ENCODE measurements at places on chromosomes 3 and 15. TPM values are rescaled to one million over a fixed set of nuclear protein-coding genes. Genes with fewer than 3 reads are reported as not detected.

SAMD7 gene
- total RNA-seq, result not detected

IL20RB gene
- total RNA-seq, result not detected

DNA sequence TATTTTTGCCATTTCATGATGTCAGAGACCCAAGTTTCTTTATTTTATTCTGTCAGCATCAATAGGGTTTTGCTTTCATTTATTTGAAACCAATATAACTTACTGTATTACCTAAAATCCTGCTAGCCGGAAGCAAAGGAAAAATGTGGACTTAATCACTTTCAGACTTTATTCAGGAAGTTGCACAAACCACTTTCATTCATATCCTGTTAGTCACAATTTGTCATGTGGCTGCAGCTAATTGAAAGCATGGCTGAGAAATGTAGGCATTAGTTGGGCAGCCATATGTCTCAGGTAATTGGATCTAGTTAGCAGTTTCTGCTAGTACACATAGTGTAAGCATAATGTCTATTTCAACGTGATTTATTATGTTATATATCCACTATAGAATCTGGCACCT is 462.3 kb upstream of the SGO1 start:
- no peak for DNase-seq

SLC12A1 gene
- not detected for total RNA-seq

- DNase-seq, result no peak
Measured at GRCh38 chr3:107421170-107421792, 44.0 kb downstream of the CCDC54 start.

GRCh38 chr3:187848401-187848800 is 103.1 kb upstream of the BCL6 start:
- DNase-seq, result no peak

DNA sequence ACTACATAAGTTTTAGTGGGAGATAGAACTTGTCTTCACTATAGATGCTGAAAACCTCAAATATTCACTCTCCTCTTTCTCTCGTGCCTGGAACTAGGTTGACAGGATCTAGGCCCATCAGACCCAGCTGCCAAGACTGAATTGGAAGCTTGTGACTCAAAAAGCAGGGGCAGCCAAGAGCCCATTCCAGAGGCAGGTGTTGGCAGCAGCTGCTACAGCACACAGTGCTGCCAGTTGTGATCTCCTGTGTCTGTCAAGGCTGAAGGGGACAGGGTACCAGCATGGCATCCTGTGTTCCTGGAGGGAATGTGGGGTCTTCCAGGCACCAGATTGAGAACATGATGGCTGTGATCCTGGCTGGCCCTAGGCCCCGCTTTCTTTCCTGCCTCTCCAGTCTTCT is 92.5 kb upstream of the MB21D2 start:
- no peak for DNase-seq

GRCh38 chr3:61531528-61531927 is 29.8 kb upstream of the PTPRG start:
- no peak for DNase-seq

PRC1 gene
- 12.9 TPM for total RNA-seq

DNA sequence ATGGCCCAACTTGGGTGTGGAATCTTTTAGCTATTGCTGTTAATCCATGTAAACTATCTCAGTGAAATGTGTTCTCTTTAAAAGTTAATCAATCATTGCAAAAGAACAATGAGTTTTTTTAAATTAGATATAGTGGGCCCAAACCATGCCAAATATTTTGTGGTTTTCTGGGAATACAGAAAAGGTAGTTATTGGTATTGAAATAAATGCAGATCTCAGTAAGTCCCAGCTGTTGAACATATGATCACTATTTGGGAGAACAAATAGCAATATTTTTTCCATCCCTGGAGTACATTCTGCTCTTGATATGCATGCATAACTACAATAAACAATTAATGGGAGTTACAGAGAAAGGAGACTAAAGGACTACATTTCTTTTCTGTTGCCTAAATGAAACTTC is 36.0 kb upstream of the LEKR1 start:
- DNase-seq, result no peak

CYP8B1 gene
- not detected for total RNA-seq

CHRM5 gene
- total RNA-seq, result not detected

DNA sequence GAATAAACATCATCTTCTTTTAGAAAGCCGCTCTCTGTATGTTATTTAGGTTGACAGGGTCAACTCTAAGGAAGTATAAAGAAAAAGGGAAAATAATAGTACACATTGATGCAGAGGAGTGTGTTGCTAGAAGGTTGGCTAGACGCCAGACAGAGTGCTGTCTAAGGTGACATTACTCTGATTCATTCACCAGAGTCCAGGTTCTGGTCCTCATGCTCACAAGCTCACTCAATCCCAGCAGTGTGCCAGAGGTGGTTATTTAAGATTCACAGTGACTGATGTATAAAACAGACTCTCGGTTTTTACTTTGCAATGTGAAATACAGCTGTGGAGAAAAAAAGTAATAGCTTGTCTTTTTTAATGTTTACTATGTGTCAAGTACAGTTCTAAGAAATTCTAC is 1.7 kb downstream of the CFAP44 start:
- DNase-seq, result no peak

ATP13A5 gene
- total RNA-seq, result not detected

RGMA gene
- 7.2 TPM for total RNA-seq

DNA sequence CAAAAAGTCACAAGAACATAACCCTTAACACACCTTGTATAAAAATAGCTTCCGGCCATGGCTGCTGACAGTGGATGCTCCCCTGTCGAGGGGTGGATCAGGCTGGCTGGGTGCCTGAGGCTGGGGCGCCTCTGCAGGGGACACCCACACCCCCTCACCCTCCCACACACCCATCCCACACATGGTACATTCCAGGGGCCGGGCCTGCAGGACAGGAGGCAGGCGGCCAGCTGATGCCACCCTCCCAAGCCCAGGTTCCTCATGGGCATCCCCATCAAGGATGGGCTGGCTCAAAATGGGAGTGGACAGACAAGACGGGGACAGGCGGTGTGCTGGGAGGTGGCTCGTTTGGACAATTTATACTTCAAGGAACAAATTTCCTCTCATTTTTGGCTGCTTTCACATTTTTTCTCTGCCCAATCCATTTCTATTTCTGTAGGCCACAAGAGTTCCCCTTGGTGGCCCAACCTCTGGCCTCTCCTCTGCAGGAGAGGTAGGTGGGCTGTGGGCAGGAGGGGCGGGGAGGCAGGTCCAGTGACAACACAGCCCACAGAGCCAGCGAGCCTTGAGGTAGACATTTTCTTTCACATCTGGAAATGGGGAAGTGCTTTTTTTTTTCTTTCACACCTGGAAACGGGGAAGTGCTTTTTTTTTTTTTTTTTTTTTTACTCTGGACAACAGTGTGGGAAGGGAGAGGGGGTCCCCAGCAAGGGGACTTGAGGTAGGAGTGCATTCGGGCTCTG is 23.3 kb downstream of the RNU5B-1 start:
- DNase-seq, result no peak

DNA sequence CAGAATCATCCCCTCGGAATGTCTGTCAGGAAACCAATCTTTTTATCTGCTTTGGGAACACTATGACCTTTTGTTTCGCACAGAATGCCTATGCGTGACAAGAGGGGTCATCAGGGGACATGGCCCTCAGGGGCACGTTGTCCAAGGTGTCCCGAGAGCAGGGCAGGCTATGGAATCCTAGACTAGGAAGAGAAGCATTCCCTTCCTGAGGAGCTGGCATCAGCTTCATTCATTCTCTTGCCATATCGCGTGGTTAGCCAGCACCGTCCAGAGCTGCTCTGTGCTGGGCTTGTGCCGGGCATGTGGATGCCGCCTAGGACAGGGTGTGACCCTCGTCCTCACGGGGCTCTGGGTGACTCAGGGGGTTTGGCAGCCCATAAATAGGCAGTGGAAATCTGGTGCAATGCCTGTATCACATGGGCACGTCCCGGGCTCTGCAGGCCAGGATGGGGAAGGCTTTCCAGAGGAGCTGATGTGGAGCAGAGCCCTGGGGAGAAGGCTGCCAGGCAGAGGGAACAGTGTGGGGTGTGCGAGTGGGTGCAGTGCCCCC is 117.8 kb downstream of the TMEM266 start:
- DNase-seq, result no peak

GRCh38 chr3:11733914-11734313 is 90.2 kb upstream of the VGLL4 start:
- no peak for DNase-seq

- DNase-seq, result no peak
Measured at GRCh38 chr3:135633078-135633477, 332.4 kb upstream of the PPP2R3A start.

- DNase-seq, result no peak
Measured at GRCh38 chr3:63864008-63864964, 619 bp downstream of the ATXN7 start.

DNA sequence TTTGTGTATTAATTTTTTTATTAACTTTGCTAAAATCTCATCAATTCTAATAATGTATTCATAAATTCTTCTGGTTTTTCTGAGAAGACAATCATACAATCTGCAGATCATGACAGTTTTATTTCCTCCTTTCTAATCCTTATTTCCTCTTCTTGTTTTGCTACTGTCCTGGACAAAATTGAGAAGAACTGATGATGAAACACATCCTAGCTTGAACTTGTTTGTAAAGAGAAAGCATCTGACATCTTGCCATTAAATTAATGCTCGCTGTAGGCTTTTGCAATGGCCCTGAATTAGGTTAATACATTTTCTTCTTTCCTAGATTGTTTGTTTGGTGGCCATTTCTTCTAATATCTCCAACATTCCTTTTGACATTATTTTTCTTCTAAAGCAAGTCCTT is 110.9 kb upstream of the TPM1 start:
- no peak for DNase-seq

GRCh38 chr3:46566040-46566641 is at the start of gene LRRC2:
TSS of gene LRRC2 (minus strand) at chr3:46566302. CDS start at chr3:46551591, 14,711 bp downstream.
- DNase-seq, result no peak

- no peak for DNase-seq
Measured at GRCh38 chr3:138007898-138008297, 2.1 kb upstream of the CLDN18 start.

DNA sequence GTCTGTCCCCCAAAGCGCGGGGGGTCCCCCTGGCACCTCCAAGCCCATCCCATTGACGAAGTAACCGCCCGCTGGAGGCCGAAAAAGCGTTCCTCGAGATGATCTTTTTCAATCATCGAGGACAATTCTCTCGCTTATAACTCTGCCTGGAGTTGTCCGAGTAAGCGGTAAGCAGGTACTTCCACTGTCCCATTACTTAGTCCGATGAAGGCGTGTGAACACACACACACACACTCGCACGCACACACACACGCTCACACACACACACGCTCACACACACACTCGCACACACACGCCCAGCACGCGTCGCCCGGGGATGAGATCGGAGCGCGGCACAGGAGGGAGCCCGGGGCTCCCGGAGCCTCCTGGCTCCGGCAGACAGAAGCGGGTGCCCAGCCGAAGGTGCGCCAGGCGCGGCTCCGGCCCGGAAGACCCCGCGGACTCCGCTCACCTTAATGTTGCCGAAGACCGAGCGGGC is 430 bp downstream of the SLCO2A1 start:
- no peak for DNase-seq

DNA sequence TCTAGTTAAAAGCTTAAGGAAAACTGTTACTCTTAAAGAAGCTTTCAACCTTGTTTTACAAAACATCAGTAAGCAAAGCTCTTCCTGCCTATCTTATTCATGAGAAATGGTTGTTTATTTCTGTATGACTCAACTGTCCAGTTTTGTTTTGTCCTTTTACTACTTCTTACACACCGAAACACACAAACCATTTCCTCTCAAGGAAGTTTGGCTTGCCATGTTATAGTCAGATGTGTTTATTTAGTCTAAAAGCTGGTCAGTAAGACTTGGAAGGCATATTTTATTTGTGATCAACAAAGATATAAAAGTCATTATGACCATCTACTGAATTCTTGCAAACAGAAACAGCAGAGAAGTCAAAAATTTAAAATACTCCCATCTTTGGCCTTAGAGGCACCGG is 53.2 kb upstream of the RBSN start:
- DNase-seq, result no peak

- DNase-seq, result no peak
Measured at GRCh38 chr15:42184296-42184695, 23.8 kb downstream of the VPS39 start.

EPHB3 gene
- total RNA-seq, result 2.1 TPM

IL17RC gene
- total RNA-seq, result 32.5 TPM

DNA sequence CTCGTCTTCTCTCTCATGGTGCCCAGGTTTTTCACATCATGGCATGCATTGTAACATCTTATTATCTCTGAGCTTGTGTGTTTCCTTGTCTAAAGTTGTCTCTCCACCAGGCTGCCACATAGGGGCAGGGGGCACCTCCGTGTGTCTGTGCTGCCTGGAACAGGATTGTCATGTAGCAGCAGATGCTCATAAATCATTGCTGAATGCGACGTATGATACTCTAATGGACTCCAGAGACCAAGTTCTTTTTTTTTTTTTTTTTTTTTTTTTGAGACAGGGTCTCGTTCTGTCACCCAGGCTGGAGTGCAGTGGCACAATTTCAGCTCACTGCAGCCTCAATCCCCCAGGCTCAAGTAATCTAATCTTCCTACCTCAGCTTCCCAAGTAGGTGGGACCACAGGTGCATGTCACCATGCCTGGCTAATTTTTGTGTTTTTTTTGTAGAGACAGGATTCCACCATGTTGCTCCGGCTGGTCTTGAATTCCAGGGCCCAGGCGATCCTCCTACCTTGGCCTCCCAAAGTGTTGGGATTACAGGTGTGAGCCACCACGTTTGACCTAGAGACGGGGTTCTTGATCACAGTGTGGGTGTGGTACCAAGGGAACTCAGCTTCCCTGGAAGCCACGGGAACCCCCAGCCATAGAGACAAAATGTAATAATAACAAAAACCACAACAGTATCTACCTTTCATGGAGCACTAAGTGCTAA is 4.7 kb upstream of the DNASE1L3 start:
- DNase-seq, result no peak

IQCF5 gene
- not detected for total RNA-seq

- DNase-seq, result no peak
Measured at GRCh38 chr3:25652921-25653320, 11.8 kb downstream of the TOP2B start.

PLXNB1 gene
- total RNA-seq, result 73.0 TPM

DNA sequence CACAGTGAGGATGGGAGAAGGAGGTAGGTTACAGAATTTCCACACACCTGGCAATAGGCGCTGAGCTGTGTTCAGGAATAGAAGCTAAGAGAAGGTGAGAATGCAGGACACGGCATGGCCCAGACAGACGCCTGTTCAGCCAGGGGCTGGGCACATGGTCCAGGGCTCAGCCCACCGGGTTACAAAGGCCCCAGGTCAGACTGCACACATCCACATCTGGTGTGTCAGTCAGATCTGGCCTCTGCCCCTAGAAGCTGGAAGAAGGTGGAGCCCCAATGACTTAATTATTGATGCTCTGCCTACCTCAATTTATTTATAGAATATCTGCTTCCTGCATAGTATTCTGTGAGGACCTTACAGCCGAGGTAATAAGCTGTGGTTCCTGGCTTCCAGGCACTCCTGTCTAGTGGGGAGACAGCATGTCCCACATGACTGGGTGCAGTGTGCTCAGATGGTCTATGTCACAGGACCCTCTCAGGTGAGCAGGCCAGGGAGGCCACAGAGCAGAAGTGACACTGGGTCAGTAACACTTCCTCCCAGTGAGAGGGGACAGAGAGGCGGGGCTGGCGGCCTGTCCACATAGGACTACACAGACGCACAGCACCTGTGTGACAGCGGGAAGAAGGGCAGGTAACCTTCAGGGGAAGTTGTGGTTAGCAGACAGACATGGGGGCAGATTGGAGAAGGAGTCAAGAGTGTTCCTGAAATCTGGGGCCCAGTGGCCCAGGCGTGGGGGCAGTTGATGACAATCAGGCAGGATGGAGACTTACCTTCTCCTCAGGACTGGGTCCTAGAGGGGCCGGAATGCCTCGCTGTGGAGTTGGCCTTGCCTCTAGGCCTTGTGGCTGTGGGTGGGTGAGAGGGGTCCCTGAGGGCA is 38.6 kb upstream of the PLXNA1 start:
- no peak for DNase-seq
